Anterior cingulate cortex (tissue), 58 donors: ENCODE measurements at places on chromosomes 7 and 10.

DNA sequence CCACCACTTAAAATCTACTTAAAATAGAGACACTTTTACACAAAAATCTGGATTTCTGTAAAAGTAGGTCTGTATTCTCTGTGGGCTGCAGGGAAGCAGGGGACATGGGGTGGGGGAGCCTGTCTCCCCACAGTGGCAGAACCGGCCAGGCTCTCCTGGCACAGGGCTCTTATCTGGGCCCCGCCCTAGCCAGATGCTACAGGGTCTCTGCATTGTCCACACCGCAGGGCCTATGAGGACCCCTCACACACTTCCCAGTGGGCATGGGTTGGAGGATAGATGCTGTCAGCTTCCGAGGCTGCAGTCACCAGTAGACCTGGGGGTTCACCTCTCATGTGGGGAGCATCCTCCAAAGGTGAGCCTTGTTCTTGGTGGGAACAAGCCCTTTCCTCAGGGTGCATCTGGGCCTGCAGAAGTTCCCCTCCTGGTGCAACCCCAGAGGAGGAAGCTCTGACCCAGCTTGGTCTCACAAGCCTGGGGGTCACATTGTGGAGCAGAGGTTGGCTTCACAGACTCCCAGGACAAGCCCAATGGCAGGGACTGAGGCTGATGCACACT, 15.4 kb upstream of the MYL7 start:
- no peak for DNase-seq

DNA sequence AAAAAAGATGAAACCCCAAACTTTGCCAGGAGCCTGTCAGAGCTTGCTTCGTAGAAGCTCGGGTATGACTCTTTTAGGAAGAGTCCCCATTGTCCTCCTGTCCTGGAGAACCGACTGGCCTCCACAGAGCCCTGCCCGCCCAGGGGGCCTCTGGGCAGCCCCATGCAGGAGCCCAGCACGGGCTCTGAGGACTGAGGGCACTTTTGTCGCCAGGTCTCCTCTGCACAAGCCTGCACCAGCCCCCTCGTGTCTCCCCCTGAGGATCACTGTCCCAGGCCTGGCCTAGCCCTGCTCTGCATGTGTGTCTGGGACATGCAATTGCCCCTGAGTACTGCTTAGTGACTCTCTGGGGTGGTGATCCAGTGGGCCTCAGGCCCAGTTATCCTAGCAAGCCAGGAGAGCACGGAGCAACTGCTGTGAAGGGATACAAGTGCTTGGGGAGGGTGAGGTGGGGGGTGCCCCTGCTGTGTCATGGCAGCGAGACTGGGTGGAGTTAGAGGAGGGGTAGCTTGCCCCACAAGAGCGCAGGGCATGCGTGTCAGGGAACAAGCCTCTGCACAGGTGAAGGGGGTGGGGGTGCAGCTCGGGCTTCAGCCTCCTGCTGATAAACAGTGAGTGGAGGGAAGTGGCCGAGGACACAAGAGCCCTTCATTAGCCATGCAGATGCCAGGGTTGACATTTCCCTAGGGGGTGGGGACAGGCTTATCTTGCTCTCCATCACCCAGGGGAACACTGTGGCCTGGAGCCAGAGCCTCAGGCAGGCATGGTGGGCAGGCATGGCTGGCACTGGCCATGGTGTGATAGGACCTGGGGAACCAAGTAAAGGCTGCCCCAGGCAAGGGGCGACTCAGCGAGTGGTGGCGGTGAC, 143.4 kb downstream of the C10orf105 start:
- DNase-seq: no peak

GRCh38 chr7:3259711-3260400, 41.2 kb upstream of the SDK1 start:
- DNase-seq: no peak

GRCh38 chr10:102735065-102735562, 8.6 kb upstream of the WBP1L start:
- DNase-seq: no peak

DNA sequence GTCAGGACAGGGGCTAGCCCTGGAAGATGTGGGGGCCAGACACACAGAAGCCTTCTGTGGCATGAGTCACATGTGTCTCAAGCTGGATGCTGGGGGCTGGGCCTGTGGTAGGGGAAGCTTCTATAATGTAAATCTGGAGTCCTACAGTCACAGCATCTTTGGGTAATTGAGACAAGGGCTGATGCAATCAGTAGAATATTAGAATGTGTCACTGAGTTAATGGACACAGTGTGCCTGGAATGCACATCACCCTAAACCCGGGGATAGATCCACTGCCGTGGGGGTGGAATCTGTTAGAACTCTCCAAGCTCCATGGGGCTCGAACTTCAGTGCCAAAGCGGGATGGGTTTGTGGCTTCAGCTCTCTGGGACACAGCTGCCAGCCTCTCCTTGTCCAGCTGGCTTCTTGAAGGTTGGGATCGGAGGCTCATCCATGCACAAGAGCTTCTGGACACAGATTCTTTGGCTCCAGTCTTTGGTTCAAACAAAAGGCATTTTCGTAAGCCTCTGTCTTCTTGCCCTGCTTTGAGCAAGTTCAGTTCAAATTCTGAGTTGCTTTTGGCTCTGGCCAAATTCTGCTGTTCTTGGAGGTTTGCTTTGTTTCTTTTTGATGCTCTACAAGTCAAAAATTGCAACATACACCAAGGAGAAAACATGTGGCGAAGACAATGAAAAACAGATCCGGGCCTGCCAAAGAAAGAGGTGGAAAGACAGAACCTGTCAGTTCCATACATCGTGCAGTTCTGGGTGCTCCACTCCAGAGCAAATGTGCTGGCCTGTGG, 194.8 kb upstream of the ZNF32 start:
- DNase-seq: no peak

DNA sequence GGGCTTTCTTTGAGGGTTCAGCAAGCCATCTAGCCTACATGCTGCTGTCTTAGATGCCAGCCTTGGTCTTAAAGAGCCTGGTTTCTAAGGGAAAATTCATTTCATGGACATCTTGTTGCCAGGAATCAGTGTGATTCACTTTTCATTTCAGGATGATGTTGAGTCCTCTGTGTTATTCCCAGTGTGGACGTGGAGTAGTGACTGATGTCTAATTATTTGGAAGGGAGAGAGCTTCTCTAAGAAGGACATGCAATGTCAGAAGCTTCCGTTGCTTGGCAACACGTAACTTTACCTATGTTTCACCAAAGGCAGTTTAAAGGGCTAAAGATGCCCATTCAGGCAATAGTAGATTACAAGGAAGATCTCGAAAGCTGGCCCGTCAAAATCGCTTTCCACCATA, 89.0 kb downstream of the PTPRE start:
- no peak for DNase-seq

- no peak for DNase-seq
These were observed 60.0 kb upstream of the BAIAP2L1 start for GRCh38 chr7:98460902-98461301.

DNA sequence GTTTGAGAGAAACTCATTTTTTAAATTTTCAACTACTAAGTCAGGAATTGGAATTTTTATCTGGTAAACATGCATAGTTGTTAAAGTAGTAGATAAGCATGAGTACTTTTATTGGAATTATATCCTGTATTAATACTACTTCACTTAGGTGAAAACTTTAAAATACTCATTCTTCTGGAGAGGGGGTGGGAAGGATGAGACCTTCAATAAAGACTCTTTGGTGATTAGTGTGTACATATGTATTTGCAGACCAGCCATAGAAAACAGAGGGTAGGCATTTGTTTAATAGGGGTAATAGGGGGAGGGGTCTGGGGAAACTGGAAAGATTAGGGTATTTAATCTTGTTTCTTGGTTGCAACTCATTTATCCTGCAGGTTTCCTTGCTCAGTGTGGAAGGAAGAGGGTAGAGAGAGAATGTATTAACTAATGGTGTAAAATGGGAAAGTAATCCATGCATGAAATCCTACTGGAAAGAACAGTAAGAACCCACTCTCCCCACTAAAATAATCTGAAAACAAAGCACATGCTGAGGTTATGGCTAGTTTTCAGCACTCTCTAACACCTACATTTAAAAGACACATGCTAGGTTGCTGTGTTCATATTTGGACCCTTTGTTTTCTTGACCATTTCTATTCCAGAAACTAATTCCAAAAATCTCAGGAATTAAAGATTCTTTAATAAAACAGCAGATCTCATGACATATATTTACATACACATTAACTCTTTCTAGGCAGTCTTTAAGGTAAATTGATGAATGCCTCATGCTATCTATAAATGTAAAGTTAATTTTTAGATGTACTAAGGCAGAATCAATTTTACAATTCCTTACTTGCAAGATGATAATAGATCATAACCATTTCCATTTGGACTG, 6.2 kb upstream of the IGF2BP3 start:
- DNase-seq: no peak

DNA sequence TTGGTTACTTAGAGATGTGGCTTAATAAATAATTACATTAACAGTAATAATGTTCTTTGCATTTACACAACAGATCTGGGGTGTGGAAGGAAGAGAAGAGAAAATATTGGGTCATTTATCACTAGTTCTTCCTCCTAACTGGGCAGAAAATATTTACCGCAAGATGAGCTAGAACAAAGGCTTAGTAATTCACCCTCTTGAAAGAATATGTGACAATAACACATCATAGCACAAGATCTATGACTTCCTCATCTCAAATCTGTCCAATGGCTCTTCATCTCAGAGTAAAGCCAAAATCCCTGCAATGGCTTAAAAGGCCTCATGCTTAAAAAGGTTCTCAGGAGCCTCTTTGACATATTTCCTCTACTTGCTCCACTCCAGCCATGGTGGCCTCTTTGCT, 178.6 kb downstream of the ZNF438 start:
- DNase-seq: no peak

- DNase-seq: no peak
These were observed 157.3 kb upstream of the MTPN start for GRCh38 chr7:136134503-136134902.

GRCh38 chr7:1431634-1432380, 27.5 kb downstream of the MICALL2 start:
- DNase-seq: no peak

GRCh38 chr7:137888241-137888640, 41.5 kb upstream of the DGKI start:
- DNase-seq: no peak

DNA sequence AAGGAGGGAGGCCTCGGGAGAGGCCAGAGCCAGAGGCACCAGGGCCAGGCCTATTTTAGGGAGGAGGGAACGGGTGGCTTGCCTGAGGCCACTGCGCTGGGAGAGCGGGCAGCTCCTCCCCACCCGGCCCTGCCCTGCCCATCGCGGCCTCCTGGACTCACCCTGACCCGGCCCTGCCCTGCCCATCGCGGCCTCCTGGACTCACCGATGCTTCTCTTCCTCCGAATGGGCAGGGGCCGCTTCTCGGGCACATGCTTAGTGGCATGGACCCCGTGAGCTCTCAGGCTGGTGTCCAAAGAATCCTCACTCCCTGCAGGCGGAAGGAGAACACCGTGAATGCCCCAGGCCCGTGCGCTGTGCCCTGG, 7.5 kb downstream of the PDGFA start:
- DNase-seq: no peak

DNA sequence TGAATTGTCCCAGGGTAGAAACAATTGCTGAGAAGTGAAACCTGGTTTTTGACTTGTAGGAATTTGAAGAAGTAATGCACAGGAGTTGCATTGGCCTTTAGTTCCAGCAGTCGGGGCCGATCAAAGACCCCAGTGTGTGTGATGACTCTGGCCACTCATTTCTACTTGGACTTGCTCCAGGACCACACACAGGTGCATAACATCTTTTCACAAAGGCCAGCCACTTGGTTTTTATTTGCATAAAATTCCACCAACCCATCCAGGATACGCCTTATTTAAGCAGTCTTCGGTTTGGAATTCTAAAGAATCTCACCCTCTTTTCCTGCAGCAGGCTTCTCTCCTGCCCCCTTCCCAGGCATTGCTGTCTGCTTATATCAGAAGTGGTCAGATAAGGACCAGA, 162.0 kb upstream of the HABP2 start:
- no peak for DNase-seq

GRCh38 chr7:117021986-117022385, 68.7 kb downstream of the ST7 start:
- DNase-seq: no peak

- no peak for DNase-seq
These were observed 579.9 kb downstream of the AUTS2 start for GRCh38 chr7:70178211-70178610.

DNA sequence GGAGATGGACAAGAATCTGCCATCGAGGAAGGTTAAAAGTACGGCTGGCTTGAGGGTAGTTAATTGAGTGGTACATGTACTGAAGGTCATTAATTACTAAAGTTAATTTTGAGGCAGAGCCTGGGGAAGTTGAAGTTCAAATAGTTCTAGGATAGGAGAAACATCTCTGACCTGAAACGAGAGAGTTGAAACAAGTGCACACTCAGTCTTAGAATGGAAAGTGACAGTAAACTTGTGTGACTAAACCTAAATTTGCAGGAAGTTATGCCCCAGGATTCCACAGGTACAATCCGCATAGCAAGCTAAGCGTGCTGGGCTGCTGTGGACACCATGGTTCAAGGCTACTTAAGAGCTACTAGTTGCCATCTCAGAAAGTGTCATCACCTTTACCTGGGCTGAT, 209.9 kb downstream of the CHCHD3 start:
- DNase-seq: no peak

DNA sequence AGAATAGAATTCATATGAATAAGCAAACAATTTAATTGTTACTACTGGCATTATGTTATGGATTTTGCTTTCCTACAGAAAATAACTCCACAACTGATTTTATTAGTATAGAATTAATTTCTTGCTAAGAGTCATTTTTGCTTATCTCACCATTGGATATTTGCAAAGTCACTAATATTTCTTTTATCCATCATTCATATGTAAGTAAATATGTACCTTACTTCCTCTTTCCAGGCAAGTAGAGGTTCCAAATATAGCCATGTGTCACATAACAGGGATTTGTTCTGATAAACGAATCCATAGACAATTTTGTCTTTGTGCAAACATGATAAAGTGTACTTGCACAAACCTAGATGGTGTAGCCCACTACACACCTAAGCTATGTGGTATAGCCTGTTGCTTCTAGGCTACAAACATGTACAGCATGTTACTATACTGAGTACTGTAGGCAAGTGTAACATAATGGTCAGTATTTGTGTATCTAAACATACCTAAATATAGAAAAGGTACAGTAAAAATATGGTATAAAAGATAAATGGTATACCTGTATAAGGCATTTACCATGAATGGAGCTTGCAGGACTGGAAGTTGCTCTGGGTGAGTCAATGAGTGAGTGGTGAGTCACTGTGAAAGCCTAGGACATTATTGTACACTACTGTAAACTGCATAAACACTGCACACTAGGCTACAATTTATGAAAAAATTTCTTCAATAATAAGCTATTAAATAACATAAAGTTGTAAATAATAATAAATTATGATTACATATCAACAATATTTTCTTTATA, 18.3 kb downstream of the KLLN start:
- no peak for DNase-seq
